GM04504 (cell line): ENCODE measurements at places on chromosomes 12 and 14.

DNA sequence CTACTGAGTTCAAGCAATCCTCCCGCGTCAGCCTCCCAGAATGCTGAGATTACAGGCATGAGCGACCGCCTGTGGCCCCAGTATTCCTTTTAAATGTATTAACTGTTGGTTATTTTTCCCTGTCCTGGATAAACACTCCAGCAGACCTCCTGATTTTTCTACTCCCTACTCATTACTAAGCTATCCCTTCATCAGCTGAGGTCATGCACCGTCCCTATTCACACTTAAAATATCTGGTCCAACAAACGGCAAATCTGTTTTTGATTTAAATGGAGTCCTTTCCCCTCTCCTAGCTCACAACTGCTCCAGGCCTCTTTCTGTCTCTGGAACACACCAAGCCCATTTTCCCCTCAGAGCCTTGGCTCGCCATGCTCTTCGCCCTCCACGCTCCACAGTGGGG is 1003.3 kb upstream of the TMEM132C start:
- no peak for DNase-seq

GRCh38 chr12:122965321-122965751 is 927 bp downstream of the ABCB9 start:
- DNase-seq = no peak

DNA sequence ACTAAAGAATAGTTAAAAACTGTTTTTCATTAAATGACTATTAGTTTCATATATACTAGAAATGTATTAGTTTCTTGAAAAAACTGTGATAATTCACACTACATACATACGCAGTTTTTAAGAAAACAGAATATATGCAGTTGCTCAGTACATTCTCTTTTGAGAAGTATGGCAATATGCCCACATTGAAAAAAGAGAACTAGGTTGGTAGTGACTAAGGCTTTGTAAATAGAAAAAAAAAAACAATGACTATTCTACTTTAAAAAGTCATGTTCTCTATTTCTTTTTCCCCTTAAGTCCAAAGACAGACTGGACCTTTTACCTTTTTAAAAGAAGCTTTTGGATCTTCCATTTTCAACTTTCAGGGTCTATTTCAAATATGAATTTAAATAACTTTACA is 25.0 kb downstream of the SNX6 start:
- no peak for DNase-seq

DNA sequence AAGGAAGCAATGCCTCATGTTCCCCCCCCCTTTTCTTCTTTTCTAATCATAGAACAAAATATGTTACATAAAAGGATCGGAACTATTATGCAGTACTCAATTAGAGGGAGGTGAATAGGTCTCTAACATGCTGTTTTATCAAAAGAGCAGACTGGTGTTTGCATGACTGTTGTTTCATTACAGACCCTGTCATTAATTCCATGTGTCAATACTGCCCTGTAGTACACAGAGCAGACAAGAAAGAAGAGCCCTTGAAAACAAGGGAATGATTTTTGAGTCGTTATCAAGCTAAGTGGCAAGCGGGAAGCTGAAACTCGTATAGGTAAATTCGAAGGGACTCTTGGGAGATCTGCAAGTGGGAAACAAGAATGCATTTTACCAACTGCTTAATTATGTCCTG is 76.9 kb upstream of the TMEM263 start:
- DNase-seq = no peak

- DNase-seq = peak; percentile 11
Observed at GRCh38 chr14:86333493-86333892, 803.5 kb downstream of the FLRT2 start.

GRCh38 chr12:4810219-4810671 is 90.0 kb downstream of the GALNT8 start:
- DNase-seq = no peak

DNA sequence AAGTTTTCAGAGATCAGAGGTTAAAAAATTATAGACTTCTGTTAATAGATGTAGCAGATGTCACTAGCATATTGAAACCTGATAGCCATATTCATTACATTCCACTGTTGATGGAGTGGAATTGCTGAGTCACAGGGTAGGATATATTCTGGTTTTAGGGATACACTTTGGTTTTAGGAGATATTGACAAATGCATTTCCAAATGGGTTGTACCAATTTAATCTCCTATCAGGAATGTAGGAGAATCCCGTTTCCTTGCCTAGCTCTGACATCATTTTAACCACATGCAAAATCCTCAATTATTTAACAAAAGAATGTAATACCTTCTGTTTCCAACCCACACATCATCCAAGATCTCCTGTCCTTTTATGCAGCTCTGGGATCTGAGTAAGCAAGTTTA is 30.7 kb upstream of the ESR2 start:
- no peak for DNase-seq

DNA sequence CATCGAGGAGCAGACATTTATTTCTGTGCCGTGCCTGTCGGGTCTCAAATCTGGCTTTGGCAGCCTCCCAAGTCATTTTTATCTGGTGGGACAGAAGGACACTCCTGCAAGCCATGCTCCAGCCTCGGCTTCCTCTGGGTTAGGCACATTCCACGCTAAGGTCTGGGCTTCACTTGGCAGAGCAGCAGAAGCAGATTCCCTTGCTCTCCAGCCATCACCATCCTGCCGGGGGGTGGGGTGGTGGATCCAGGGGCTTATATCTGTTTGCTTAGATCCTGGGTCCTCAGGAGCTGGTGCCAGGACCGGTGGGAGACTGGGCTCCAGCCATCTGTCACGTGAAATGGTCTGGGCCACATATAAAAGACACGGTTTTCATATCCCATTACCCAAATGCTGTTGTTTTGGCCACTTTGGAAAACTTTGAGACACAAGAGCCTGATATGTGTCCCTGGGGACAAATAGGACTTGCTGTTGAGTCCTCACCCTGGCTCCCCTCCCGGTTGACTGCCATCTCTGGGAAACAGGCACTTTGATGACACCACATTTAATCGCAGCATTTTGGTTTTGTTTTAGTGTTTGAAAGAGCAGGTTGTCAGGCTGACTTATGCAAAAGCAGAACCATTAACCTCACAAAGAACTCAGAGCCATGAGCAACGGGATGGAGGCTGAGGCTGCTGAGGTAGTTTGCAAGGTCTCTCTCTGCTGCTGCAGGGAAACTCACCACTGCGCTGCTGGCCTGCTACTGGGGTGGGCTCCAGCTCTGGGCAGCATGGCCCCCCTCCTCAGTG is 69.6 kb upstream of the PRMT8 start:
- no peak for DNase-seq

DNA sequence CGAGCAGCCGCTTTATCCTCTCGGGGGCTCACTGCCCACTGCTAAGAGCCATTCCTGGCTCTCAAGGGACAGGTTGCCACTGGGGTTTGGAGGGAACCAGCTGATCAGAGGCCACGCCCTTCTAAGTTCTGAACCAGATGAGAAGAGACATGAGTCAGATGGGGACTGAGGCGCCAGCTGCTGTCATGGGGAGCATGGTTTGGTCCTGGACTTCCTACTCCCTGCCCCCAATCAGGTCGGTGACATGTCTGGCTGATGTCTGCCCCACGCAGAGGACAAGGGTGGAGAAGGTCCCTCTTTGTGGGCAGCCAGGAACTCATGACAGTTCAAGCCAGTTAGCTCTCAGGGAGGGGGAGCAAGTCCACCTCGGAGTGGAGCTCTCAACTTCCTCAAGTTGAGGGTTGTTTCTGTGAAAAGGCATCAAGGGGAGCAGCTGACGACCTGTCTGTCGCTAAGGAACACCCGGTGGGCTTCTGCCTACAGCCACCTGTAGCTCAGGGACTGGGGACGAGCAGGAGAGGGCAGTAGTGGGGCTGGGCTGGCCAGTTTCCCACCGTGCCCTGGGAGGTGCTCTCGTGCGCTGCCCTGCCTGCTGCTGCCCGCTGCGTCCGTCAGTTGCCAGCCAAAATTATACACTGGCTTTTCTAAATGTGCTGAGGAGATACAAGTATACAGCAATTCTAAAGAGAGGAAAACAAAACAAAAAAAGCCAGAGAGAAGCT is 20.5 kb downstream of the PSMC1 start:
- DNase-seq = no peak

- no peak for DNase-seq
Observed at GRCh38 chr12:86117711-86118110, 138.5 kb downstream of the MGAT4C start.

DNA sequence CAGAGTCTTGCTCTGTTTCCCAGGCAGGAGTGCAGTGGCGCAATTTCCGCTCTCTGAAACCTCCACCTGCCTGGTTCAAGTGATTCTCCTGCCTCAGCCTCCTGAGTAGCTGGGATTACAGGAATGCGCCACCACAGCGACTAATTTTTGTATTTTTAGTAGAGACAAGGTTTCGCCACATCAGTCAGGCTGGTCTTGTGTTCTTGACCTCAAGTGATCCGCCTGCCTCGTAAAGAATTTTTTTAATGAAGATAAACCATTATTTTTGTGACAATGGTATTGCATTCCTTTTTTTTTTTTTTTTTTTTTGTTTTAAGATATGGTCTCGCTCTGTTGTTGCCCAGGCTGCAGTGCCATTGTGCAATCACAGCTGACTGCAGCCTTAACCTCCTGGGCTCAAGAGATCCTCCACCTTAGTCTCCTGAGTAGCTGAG is 25.8 kb downstream of the ACVR1B start:
- no peak for DNase-seq

DNA sequence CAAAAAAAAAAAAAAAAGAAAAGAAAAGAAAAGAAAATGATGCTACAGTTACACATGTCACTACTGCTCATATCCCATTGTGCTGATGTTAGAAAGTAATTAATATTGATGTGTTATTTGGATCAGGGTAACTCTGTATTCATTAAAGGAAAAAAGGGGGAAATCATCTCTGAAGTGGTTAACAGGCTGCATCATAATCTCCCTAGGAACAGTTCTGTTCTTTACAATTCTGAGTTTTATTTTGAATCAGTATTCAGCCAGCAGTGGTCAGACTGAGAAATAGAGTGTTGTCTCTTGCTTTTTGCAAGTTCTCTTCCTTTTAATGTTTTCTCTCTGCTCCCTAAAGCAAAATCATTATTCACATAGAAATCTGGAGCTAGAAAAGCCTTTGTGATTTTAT is 128.6 kb upstream of the CRY1 start:
- DNase-seq = no peak

- no peak for DNase-seq
Observed at GRCh38 chr14:44149597-44149996, 357.5 kb downstream of the FSCB start.

DNA sequence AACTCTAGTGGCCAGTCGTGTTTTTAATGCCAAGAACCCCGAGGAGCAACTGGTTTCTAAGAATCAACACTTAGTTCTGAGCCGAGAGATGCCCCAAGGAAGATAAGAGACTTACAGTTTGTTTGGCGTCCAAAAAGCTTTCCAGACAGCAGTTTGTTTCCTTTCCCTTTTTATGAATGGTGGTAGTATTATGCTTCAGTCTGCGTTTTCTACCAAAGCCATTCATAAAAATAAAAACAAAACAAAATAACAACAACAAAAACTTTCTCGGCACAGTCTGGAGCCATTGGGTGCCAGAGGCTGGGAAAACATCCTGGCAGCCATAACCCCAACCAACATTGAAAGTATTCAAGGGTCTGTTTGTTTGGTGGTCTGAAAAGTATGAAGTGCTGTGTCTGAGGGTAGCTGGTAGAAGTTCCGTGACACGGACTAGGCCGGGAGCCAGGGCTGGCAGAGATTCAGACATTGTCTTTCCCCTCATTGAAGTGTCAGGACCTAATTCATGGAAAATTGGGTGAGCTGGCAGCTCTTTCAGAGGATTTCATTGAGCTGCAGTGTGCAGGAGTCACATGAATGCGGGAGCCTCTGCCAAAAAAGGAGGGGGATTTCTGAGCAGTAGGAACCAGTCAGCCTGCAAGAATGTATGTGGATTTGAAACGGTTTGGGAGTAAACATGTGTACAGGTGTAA is 124.2 kb downstream of the HMGA2 start:
- peak; percentile 83 for DNase-seq

- no peak for DNase-seq
Observed at GRCh38 chr14:104880584-104881210, 15.6 kb downstream of the CEP170B start.

- DNase-seq = no peak
Observed at GRCh38 chr12:57611108-57611826, at the start of gene ARHGEF25. Gene ARHGEF25 (plus strand): TSS chr12:57611435. CDS start chr12:57611895, 460 bp downstream.

GRCh38 chr12:114683709-114684097 is 272 bp downstream of the TBX3 start:
- no peak for DNase-seq

DNA sequence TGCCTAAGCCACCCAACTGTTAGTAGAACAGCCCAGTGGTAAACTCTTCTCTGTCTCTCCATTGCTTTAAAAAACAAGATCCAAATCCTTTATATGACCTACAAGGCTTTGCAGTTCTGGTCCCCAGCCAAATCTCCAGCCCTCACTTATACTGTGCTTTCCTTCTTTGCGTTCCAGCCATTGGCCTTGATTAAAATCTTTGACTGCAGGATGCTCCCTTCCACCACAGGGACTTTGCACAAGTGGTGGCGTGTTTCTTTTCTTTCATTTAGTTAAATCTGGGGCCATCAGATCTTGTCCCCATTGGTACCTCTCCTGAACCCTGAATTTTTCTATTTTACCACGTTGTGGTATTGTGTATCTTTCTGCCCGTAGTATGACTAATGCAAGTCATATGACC is 183.7 kb downstream of the VRK1 start:
- DNase-seq = no peak

DNA sequence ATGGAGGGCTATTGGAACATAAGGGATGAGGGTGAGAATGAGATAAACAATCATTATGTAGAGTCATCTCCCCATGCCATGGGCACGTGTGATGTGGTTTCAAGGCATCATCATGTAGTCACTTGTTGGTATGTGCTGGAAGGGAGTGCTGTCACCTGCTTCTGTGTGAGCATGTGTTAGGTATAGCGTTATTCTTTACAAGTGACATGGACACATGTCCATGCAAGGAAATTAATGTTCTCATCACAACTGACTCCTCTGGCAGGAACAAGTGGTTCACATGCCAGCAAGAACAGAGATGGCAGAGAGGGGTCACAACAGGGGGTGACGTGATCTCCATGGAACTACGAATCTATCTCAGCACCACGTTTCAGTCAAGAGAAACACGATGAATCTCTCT is 815.8 kb downstream of the BCL11B start:
- DNase-seq = no peak
